ENCODE measurements at places on chromosomes 16 and 17. TPM values are rescaled to one million over a fixed set of nuclear protein-coding genes. Genes with fewer than 3 reads are reported as not detected.

- no peak for DNase-seq
Measured at GRCh38 chr17:79152110-79152509, 77.5 kb downstream of the ENGASE start.

DNA sequence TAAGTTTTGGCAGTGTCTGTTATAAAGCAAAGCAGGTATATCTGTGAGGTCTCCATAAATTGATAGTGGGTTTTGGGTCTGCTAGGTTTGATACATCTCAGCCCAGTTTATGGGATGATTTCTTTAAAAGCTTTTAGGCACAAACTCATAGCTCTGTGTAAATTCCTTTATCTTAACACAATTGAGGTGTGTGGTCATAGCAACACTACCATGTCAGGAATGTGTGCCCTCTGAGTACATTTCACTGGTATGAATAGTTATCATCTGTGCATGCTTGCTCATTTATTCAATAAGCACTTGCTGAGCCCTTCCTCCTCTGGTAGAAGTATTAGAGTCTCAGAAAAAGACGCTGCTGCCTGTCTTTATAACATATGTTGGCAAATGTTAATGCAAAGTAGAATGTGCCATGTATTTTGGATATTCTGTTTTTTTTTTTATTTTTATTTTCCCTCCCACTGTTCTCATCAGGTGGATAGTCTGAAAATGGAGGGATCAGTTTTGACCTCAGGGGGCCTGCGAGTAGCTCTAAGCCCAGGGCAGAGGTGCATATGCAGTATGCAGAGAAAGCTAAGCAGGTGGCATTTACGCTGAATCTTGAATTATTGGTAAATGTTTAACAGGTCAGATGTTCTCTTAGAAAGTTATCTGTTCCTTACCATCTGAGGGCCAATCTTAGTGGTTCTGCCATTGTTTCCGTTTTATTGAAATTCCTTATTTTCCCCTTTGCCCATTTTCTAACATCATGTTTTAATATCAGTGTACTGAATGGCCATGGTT lies 90.7 kb downstream of the WNT3 start:
- DNase-seq = no peak

Gene CHST6
- 0.93 TPM for polyA plus RNA-seq

DNA sequence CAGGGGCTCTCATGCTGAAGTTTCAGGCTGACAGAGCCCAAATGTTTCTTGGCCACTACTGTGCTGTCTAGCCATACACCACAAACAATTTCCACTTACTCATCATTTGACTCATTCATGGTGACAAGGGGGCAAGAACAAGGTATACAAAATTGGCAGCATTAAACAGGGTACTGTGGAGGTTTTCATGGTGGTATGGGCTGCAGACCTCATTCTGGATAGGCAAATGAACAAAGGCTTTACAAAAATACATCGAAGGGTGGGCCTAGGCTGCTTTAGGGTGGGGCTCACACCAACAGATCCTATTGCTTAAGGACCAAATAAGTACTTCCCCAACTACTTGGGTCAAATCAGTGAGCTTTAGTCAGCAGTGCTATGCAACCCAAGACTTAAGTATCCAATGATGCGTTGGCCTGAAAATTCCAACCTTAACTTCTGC lies 53.0 kb downstream of the N4BP1 start:
- DNase-seq = no peak

GRCh38 chr17:38916771-38917170 lies 8.6 kb upstream of the LASP1NB start:
- DNase-seq = no peak

GRCh38 chr16:48862087-48862532 lies 252.1 kb upstream of the N4BP1 start:
- DNase-seq = no peak

- no peak for DNase-seq
Measured at GRCh38 chr17:1800240-1800639, 29.5 kb downstream of the SMYD4 start.

- no peak for DNase-seq
Measured at GRCh38 chr17:17018021-17018441, 24.2 kb upstream of the MPRIP start.

- no peak for DNase-seq
Measured at GRCh38 chr17:31499771-31500554, 108.5 kb downstream of the RAB11FIP4 start.

DNA sequence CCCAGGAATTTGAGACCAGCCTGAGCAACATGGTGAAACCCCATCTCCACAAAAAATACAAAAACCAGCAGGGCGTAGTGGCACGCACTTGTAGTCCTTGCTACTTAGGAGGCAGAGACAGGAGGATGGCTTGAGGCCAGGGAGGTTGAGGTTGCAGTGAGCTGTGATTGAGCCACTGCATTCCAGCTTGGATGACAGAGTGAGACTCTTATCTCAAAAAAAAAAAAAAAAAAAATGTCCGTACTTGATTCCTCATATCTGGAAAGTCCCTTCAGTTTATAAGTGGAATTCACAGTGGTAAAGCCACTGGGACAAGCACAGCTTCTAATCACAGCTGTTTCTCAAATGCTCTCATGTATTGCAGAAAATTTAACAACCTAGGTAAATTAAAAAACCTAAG lies 78.6 kb upstream of the CREBBP start:
- no peak for DNase-seq

Gene RBFOX1
- polyA plus RNA-seq = 2.7 TPM

DNA sequence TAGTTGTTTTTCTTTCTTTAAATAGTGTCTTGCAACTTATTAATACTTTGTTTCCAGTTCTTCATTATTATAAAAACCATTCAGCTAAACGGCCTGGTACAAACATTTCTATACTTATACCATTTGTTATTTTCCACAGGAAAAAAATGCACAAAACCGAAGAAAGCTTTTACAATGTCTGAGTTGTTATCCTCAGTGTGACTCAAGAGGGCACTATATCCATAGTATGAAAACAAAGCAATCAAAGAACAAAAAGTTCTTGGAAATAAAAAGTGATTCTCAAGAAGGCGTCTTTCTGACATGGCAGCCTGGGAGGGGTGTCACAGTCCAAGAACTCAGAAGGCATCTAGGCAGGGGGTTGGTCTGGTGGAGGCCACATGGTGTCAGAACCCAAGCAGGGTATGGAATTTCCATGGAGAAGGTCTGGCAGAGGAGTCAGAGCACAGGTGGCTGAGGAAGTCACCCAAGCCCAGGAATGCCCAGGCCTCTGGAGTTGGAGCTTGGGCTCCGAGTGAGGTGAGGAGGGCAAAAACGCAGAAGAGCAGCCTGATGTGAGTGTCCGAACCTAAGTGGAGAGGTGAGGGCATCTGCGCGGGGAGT lies 70.9 kb upstream of the ATP2A3 start:
- DNase-seq = no peak

DNA sequence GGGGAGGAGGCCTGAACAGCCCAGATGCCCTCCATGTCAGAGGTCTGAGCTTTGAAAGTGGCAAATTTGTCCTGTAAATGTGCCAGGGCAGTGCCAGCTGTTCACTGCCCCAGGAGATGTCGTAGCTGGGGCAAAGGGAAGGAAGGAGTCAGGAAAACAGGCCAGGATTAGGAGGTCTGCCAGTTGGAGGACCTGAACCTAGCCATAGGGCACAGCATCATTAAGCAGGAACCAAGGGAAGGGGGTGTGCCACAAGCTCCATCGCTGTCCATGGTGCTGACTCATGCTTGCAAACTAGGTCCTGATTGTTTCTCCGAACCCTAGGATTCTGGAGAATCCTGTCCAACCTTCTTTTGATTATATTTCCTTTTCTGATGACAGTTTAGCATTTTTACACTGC lies 124.2 kb downstream of the TMEM132E start:
- DNase-seq = peak; percentile 45

Gene TMEM132E
- polyA plus RNA-seq = 2.8 TPM

DNA sequence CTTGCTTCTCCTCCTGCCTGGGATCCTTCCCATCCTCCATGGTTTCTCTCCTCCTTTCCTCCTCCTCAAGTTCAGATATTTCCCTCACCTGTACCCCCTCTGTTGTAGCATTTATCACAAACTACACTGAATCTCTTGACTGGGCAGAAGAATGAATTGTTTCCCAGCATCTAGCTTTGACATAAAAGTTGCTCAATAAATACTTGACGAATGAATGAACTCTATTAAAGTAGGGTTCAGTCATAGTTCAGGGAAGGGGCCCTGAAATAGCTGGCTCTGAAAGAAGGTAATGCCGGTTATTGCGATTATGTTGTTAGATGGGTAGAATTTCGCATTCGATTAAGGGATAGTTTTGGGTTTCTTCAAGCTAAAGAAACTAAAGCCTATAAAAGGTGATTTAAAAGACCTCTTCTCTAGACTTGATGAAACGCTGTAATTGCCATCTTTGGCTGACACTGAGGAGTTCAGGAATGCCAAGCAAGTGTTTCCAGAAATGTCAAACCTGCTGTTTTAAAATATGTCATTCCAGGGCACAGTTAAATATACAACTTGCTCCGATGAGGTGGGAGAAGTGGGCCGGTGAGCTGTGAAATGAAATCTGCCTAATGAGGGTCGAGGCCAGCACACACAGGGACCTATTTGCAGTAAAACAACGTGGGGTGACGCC lies 1.0 kb upstream of the CPD start:
- DNase-seq = no peak

DNA sequence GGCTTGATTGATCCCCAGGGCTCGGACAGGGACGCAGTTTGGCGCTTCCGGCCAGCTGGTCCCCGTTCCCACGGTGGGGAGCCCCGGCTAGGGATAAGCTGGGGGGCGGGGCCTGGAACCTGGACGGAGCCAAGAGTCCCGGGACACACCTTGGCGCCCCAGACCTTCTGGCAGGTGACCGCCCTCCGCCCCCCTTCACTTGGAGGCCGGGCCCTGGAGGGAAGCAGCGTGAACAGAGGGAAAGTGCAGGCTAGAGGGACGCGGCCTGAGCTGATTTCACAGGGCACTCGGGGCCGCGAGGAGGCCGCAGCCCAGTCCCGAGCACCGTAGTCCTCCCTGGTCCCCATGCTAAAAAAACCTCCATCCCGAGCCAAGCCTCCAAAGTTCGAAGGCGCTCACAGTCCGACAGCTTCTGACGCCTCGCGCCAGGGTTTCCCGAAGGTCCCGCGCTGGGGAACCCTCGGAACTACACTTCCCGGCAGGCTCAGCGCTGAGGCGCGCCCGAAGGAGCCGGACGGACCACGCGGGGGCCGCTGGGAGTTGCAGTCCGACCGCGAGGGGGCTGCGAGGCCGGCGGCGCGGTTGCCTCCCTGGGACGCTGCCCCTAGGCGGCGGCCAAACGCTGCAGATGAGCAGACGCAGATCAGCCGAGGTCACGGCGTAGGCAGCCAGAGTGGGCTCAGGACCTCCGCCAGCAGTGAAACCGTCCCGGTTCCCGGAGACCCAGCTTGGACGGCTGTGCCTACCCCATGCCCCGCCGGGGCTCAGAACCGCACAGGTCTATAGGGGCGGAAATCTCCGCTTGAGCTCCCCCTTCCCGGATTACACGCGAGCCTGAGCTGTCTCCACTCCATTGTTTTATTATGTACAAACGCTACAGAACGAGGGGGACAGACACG lies at the start of gene TBX6:
Gene TBX6, minus strand, starts transcription at position 451 of the 899 bp plus-strand sequence. CDS start 731 bp downstream, outside the sequence.
- DNase-seq = peak; percentile 76

DNA sequence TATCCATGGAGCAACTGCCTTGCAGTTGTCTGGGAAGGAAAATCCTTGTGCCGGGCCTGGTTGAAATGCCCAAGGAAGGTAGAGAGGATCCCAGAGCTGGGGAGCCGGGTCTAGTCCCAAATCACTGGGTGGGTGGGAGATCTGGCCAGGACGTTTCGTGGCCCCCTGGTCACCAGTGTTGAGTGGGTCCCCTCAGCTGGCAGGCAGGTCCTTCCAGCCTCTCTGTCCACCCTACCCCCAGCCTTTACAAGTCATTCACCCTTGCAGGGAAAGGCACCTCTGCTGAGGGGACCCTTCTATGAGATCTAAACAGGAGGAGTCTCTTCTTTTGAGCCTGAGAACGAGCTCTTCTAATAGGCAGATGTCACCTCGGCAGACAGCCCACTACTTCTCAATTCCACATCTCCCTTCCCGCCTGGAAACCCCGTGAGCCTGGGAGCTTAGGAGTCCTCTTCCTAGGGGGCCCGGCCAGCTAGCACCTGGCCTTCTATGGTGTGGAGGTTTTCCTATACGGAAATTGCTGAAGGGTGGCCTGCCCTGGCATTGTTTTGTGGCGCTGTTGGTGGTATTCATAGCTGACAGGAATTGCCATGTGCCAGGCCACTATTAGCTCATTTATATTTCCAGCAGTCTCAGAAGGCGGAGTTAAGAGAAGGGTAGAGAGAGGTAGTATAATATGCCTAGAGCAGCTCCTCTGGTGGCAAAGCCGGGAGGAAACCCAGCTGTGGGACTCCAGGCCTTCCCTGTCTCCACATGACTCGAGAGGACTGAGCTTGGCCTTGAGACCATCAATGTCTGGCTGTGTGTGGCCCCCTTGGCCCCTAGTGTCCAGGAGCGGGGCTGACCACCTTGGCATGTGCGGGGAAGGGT lies 13.3 kb downstream of the MPRIP start:
- no peak for DNase-seq

Gene MSRB1
- 64.2 TPM for polyA plus RNA-seq

GRCh38 chr17:46009681-46010596 lies 10.9 kb downstream of the STH start:
- no peak for DNase-seq
